ENCODE measurements at places on chromosomes 3 and 15.

GRCh38 chr15:81852411-81853149, 193.2 kb downstream of the MEX3B start:
- DNase-seq: no peak

GRCh38 chr3:13215940-13216546, 142.8 kb upstream of the IQSEC1 start:
- DNase-seq: no peak

DNA sequence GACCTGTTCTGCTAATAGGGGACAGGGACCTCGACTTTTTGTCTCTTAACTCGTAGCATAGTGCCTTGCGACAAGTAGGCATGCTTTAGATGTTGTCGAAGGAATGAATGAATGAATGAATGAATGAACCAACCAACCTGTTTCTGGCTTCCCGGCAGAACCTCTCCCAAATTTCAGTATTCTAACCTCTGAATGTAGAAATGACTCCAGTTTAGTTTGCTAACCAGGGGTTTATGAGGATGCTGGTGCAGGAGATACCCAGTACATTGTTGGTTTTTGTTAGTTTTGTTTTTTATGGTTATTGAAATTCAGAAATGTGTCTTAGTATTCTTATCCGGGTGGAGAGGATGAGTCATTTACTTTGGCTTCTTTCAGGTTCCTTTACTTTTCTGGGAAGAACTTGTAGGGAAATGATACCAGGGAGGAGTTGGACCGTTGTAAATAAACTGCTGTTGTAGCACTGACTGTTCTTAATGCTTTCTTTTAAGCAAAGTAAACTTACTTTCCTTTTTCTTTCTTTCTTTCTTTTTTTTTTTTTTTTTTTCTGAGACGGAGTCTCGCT, 29.6 kb upstream of the EHHADH start:
- DNase-seq: no peak

DNA sequence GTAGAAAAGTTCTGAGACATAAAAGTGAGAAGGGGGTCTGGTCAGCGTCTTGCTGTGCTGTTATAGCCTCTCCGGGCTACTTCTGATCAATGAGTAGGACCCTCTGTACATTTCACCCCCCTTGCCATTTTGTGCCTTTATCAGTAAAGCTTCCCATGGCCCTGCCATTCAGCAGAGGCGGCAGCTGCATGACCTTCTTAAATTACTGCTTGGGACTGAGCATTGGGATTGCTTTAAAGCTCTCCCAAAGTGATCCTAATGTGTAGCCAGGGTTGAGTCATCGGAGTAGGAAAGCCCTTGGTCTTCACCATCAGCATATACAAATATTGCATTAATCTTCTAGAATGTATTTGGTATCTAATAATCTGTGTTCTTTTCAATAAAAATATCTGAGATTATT, 70.2 kb downstream of the FMN1 start:
- no peak for DNase-seq

- no peak for DNase-seq
Observed at GRCh38 chr3:149959443-149959842, 11.3 kb downstream of the PFN2 start.

DNA sequence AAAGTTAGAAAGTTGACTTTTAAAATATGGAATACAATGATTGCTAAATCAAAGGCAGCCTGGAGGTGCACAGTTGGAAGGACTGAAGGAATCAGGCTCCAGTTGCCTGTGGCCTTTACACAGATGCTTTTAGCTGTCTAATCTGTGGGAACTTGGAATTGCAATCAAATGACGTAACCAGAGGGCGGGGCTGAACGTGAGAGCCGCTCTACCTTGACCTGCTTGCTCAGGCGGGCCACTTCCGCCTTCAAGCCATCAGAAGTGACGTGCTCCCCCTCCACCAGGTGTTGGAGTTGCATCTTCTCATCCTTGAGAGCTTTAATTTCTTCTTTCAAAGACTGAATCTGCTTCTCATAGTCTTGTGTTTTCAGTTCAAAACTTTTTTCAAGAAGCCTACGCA, 37.7 kb upstream of the GNB5 start:
- no peak for DNase-seq

DNA sequence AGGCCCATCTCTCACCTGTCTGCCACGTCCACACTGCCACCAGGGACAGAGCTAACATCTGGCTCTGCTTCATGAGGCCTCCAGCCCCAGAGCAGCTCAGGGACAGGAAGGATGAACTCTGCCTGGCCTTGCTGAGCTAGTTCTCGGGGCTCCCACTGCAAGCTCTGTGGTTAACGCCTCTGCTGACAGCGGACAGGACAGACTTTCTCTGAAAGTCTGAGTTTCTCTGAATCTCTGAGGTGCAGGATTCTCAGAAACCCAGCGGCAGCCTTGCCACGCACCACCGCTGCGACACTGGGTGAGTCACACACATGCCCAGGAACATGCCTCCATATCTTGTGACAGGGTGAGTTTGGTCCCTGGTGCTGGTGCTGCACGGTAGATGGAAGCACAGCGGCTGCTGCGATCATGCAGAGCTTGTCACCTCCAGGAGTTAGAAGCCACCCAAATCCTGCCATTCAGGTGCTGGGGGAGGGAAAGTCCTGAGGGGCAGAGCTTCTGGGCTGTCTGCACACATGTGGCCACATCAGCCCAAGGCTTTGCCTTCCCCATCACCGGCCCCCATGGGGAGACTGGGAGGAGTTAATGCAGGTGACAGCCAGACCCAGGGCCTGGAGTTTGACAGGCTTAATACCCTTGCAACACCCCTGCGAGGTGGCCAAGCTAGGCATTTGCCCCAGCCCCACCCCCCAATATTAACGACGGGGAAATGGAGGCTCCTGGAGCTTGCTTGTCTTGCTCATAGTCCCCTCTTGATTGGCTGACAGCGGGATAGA, 267.0 kb downstream of the PLCL2 start:
- no peak for DNase-seq

DNA sequence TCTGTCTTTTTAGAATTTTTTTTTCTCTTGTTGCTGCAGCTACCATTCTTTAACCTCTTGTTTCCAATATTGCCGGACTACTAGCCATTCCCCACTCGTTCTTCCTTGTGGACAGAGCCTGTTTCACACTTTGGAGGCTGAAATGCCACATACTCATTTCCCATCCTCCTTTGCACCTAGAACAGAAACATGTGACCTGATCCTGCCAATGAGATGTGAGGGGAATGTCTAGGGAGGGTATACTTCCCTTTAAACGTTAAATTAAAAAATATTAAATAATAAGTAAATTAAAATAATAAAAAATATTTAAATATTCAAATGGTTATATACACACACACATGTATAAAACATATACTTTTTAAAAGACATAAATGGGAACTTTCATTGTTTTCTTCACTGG, 20.6 kb upstream of the MDFIC2 start:
- no peak for DNase-seq

GRCh38 chr15:44097552-44097951, 97.5 kb downstream of the FRMD5 start:
- no peak for DNase-seq

DNA sequence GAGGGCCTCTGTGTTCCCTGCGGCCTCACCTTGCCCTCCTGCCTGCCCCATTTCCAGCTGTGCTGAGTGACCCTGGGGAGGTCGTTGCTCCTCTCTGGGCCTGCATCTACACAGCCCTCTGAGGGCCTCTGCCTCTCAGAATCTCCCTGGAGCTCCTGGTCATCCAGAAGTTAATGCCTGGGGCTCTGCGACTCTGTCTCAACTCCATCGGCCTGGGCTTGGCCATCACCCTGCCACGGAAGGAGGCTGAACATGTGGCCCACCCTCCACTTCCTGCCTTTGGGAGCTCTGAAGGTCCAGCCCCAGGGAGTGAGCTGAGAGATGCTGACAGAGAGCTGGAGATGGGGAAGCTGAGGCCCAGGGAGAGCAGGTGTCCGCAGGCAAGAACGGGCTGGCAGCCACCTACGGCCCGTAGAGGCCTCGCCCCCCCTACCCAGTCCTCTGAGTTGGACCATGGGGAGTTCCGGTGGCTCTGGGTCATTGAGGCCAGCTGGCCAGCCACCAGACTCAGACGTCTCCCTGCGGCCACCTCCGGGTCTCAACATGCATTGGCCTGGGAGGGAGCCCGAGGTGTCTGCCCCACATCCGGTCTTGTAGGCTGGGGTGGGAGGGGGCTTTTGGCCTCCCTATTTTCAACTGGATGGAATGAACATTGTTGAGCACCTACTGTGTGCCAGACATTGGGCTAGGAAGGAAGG, 34.2 kb downstream of the GRIP2 start:
- DNase-seq: no peak

- DNase-seq: no peak
Observed at GRCh38 chr3:71784914-71785531, at the start of gene PROK2. Gene PROK2, minus strand, starts transcription at chr3:71785148. Its CDS starts 96 bp downstream, at chr3:71785052.

DNA sequence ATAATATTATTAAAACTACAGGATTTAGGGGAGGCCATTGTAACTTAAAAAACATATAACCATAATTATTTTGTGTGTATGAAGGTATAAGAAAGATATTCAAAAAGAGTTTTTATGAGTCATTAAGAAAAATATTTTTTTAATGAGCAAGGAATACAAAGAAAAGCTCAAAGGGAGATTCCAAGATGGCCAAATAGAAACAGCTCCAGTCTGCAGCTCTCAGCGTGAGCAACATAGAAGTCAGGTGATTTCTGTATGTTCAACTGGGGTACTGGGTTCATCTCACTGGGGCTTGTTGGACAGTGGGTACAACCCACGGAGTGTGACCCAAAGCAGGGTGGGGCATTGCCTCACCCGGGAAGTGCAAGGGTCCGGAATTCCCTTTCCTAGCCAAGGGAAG, 336.1 kb downstream of the TBL1XR1 start:
- DNase-seq: no peak

- DNase-seq: no peak
Observed at GRCh38 chr3:136075811-136076210, 110.3 kb downstream of the PPP2R3A start.

GRCh38 chr15:87219650-87220615, 1036.6 kb downstream of the NTRK3 start:
- no peak for DNase-seq

- DNase-seq: peak; percentile 77
Observed at GRCh38 chr3:171088964-171089754, 62.6 kb upstream of the SLC2A2 start.

DNA sequence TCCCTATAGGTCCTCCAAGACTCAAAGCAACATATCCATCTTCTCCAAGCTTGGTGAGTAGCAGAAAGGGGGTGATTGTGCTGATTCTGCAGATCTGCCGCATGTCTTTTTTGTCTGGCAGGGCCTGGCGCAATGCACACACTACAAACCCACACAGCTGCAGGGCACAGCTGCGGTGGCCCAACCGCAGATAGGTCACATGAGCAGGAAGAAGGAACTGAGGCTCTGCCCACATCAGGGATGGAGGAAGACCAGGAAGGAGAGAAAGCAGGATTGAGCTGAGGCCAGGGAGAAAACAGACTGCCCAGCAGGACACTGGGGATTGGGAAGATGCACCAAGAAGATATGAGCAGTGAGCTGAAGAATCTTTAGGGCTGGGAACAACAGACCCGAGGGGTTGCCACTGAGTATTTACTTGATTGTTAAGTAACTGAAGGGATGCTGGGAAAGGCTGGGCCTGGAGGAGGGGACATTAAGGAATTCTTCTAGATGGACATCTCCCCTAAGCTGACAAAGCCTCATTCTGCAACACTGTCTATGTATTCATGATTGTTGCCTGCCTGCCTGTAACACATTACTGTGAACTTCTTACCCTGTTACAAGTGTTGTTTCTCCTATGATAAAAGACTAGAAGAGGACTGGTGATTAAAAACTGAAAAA, 126.7 kb downstream of the MYLK start:
- no peak for DNase-seq

- no peak for DNase-seq
Observed at GRCh38 chr3:129605203-129605921, 1.1 kb downstream of the PLXND1 start.

GRCh38 chr3:28901018-28901417, 379.9 kb upstream of the RBMS3 start:
- DNase-seq: no peak

DNA sequence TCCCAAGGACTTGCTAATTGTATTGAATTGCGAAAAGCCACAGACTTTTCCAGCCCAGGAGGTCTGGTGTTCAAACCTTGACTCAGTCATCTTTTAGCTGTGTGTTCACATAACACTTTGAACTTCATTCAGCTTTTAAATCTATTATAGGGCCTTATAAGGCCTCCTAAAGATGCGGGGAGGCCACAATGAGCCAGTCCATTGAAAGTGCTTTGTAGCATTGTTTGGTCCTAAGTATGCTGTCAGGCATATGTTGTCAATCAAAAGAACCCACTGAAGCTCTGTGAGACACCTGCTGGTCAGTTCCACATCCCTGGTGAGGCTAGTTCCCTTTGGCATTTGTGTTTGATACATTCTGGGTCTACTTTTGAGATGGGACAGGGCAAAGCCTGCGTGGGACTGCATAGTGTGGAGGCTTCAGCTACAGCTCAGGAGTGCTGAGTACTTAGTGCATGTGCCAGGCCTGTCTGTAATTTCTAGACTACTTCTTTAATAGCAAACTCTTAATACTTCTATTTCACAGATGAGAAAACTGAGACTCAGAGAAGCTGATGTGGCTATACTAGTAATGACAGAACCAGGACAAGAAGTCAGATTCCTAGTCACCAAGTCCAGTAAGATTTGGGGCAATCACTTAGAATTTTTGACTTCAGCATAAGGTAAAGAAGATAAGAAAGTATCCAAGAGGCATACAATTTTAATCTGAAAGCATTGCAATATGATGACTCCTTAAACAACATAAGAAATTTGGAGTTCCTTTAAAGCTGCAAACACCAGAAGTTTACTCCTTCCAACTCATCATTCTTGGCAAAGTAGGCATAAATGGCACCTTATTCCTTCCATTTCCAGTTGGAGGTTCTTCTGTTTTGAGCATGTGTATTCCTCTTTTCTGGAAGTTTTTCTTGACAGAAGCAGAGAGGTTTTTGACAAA, 213.0 kb downstream of the PDCD6IP start:
- DNase-seq: no peak

- DNase-seq: no peak
Observed at GRCh38 chr15:33458421-33458820, 147.7 kb downstream of the RYR3 start.

DNA sequence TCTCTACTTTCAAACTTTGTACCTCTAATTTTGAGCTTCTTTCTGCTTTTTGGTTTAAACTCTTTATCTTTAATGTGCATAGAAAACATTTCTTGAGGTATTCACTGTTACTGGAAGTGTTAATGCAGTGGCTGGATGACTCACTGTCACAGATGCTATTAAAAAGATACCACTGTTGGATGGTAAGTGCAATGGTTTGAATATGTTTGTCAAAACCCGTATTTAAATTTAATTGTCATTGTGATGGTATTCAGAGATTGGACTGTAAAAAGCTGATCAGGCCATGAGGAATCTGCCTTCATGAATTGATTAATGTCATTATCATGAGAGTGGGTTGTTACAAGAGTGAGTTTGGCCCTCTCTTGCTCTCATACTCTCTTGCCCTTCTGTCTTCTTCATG, 70.6 kb downstream of the AP4E1 start:
- no peak for DNase-seq

GRCh38 chr3:57227930-57228751, 612 bp downstream of the APPL1 start:
- no peak for DNase-seq

- DNase-seq: no peak
Observed at GRCh38 chr3:150764566-150764965, 1.6 kb upstream of the SIAH2 start.

GRCh38 chr15:36898536-36899126, 201.7 kb downstream of the MEIS2 start:
- no peak for DNase-seq

GRCh38 chr3:161339517-161340500, 31.5 kb downstream of the SPTSSB start:
- DNase-seq: no peak

GRCh38 chr15:67892559-67893377, 52.9 kb upstream of the RNU6-1 start:
- no peak for DNase-seq

Measured in AG04450 (cell line).